ENCODE measurements at places on chromosomes 4 and X. TPM values are rescaled to one million over a fixed set of nuclear protein-coding genes. Genes with fewer than 3 reads are reported as not detected.

Gene CXorf51B
- not detected for total RNA-seq

Gene FGD1
- total RNA-seq, result 2.7 TPM

Gene ABLIM2
- total RNA-seq, result 1.1 TPM

Gene EMCN
- total RNA-seq, result 105 TPM

Gene NEIL3
- 8.1 TPM for total RNA-seq

Gene ATP1B4
- not detected for total RNA-seq

Gene PNCK
- not detected for total RNA-seq

Gene RPS6KA6
- 0.95 TPM for total RNA-seq

Gene PLP1
- not detected for total RNA-seq

Gene H2BW2
- total RNA-seq, result not detected

Gene ASB12
- not detected for total RNA-seq

Gene GPR119
- total RNA-seq, result not detected

Gene NR0B1
- not detected for total RNA-seq

Gene TCP11X2
- not detected for total RNA-seq

All from pulmonary artery endothelial cell (primary cell).